Activated naive CD4-positive, alpha-beta T cell (primary cell): ENCODE measurements at places on chromosomes 1 and 21.

DNA sequence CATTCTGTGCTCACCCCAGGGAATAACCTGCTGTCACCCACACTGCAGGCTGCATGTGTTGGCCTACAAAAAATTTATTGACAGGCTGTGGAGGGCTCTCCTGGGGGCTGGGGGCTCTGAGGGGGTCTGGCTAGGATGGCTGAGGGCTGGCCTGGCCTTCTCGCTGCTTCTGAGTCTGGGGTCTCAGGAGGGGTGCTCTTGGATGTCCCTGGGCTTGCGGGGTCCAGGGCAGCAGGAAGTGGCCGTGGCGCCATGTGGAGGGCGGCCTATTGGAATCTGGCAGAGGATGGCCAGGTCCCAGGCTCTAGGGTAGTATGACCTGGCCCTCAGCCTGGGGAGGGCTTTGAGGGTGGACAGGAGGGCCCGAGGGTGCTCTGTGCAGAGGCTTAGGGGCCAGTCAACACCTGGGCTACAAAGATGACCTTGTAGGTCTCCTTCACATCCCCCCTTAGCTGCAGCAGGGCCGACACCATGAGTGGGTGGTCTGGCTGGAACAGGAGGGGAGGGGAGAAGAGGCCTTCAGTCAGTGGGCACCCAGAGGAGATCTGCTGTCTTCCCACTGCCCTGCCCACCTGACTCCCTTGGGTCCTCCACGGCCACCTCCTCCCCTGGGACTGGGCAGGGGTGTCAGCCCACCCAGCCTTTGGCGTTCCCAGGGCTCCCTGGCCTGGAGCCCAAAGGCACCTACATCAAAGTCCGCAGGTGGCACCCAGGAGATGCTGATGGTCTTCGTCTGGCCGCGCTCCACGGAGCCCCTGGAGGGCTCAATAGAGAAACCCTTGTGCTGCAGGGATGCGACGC is 3.0 kb upstream of the TMEM52 start:
- DNase-seq = no peak

DNA sequence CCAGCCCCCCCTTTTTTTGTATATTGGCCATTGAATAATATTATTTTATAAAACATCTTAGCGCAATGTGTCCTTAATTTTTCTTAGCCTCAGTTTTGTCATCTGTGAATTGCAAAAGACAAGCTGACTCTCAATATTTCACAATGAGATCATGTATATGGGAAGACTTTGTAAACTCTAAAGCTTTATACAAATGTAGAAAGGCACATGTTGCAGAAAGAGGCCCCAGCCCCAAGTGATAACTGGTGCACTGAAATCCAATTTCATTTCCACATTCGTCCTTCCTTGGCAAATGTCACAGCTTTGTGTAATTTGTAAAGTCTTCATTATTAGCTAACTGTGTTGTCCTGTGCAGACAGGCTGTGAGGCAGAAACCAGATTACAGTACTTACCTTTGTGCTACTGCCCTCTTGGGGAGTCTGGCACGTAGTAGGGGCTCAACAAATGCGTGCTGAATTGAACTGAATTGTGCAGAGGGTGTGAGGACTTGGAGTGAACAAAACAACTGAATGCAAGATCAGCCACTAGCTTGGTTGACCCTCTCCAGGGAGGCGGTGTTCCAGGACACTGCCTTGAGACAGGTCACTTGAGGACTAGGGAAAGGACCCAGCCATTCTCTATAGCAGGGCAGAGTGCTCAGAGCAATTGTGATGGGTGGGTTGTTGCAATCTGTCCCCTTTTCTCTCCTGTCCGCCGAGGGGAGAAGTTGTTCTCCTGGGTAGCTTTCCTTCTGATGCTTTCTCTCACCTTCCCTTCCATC is 74.6 kb downstream of the LMO4 start:
- DNase-seq = no peak

GRCh38 chr1:42938645-42939615 is 19.7 kb downstream of the SLC2A1 start:
- DNase-seq = no peak

DNA sequence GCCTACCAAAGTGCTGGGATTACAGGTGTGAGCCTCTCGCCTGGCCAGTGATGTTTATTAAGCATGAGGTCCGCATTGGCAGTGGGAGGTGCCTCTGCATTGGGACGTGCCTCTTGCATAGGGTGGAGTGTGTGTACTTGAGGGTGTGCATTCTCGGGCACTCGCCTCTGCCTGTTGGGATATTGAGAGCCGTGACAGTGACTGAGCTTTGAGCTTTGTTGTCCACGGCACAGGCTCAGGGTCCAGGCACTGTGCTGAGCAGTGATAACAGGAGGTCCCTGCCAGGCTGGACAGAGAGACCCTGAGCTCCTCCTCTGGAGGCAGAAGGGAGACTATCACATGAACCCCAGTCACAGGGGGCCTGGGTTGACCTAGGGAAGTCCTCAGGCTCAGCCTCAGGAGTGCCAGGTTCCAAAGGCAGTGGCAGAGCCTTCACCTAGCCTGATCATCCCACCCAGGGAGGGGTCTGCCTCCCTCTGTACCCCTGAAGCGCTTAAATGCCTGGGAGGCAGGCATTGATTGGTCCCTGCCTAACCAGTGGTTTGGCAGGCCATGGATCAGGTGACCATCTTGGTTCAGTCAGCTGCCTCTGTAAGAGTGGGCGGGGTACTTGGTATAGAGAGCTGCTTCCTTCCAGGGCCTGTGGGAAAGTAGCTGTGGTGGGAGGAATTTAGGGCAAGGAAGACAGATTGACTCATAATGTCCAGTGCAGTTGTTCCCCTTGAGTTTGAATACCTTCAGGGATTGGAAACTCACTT is 213.8 kb upstream of the TMEM51 start:
- no peak for DNase-seq

- no peak for DNase-seq
Observed at GRCh38 chr1:17197696-17198095, 7.2 kb upstream of the PADI1 start.

DNA sequence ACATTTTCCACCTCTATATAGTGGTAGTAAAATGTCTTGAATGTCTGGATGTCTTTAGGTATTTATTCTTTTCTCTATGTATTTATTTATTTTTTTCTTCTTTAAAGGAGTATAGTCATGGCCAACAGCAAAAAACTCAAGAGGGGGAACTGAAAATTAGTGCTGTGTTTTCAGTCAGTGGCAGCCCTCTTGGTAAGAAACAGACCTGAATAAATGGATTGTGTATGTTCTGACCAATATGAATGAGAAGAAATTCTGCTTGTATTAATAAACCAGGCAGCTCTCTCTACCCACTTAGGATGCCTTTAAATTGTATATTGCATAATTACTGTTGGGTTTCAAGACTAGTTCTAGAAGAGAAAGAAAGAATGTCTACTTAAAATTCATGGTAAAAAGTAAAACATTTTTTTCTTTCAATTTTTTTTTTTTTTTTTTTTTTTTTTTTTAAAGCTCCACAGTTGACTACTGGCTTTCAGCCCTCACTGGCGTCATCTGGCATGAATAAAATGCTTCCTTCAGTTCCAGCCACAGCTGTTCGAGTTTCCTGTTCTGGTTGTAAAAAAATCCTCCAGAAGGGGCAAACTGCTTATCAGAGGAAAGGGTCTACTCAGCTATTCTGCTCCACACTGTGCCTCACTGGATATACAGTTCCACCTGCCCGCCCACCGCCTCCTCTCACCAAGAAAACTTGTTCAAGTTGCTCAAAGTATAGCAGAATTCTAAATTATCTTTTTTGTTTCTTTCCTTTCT is 101.6 kb downstream of the ZMYM4 start:
- no peak for DNase-seq

- DNase-seq = no peak
Observed at GRCh38 chr1:17167041-17167785, 37.7 kb upstream of the PADI1 start.

GRCh38 chr1:3319874-3320245 is 134.6 kb upstream of the ARHGEF16 start:
- no peak for DNase-seq

- no peak for DNase-seq
Observed at GRCh38 chr1:226691247-226691646, 47.8 kb downstream of the ITPKB start.

GRCh38 chr1:11341901-11342552 is 69.0 kb downstream of the UBIAD1 start:
- no peak for DNase-seq

DNA sequence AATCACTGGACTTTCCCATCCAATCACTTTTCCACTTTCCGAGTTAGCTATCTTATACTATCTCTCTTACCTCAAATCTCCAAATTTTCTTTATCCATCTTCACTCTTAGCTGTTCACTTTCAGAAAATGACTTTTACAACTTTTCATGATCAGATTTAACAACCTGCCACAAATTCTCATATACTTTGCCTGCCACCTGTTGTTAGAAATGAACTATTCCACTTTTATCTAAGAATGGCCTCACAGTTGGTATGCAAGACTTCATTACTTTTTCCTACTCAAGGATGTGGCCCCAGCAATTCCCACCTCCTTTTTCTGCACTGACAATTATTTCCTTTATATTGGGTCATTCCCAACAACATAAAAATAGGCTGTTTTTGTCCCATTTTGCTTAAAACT is 93.6 kb upstream of the DEPDC1 start:
- no peak for DNase-seq

- DNase-seq = no peak
Observed at GRCh38 chr1:198729195-198729863, 90.5 kb downstream of the PTPRC start.

GRCh38 chr1:97841338-97841737 is 79.5 kb downstream of the DPYD start:
- DNase-seq = no peak

- no peak for DNase-seq
Observed at GRCh38 chr1:32276032-32276782, 15.7 kb upstream of the HDAC1 start.

- DNase-seq = no peak
Observed at GRCh38 chr1:184153731-184154130, 102.2 kb downstream of the TSEN15 start.

GRCh38 chr1:74733604-74734484 is 892 bp downstream of the TYW3 start:
- DNase-seq = peak; percentile 6

- DNase-seq = peak; percentile 48
Observed at GRCh38 chr1:156504438-156504813, 3.9 kb upstream of the MEF2D start.
